CD4-positive, alpha-beta memory T cell (primary cell): ENCODE measurements at places on chromosomes 11 and 22.

- no peak for DNase-seq
Observed at GRCh38 chr11:84686716-84687115, 940.4 kb downstream of the DLG2 start.

DNA sequence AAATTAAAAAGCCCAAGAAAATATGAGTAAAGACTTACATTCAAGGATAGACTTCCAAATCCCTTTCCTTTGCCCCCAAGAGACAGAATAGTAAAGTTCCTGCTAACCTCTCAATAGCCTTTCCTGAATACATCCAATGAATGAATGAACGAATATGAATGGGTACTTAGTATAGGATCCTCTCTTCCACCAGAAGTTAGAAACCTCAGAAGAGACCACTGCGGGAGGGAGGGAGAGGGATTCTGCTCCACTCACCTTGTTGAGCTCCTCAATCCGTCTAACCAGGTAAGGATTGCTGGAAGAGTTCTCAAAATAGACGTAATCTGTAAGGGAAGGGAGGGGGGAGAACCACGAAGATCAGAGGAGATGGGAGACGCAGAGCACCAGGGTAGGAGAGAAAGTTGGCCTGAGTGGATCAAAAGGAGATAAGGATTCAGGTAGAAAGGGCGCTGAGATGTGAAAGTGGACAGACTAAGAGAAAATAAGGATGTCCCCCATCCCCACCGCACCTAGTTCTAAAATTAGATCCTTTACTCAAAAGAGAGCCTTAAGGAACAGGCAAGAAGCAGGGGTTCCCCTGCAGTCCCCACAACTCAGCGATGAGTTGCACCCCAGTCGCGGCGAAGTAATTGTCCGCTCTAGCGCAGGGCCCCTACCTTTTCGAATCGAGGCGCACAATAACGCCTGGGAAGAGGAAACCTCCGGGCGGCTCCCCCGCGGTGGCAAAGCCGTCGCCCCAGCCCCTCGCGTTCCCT, 1.1 kb downstream of the MTA2 start:
- DNase-seq = peak; percentile 46

GRCh38 chr11:256952-257737, 20.4 kb downstream of the PSMD13 start:
- DNase-seq = no peak

DNA sequence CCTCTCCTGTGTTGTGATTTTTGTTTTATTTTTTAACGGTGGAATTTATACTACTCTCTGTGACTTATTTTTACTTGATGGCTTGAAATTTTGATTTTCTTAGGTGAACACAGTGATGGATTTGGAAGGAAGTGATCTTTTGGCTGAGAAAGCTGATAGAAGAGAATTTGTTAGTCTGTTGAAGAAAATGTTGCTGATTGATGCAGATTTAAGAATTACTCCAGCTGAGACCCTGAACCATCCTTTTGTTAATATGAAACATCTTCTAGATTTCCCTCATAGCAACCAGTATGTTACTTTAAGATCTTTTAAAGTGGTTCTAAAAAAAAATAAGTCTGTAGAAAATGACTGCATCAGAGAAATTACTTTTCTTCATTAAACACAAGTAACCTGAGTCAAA, 82.1 kb downstream of the HIPK3 start:
- no peak for DNase-seq

GRCh38 chr11:34337016-34337415, 20.8 kb downstream of the ABTB2 start:
- DNase-seq = no peak

GRCh38 chr22:27660306-27660705, 141.2 kb downstream of the MN1 start:
- DNase-seq = no peak

GRCh38 chr11:898540-899190, 11.9 kb downstream of the CHID1 start:
- DNase-seq = no peak

DNA sequence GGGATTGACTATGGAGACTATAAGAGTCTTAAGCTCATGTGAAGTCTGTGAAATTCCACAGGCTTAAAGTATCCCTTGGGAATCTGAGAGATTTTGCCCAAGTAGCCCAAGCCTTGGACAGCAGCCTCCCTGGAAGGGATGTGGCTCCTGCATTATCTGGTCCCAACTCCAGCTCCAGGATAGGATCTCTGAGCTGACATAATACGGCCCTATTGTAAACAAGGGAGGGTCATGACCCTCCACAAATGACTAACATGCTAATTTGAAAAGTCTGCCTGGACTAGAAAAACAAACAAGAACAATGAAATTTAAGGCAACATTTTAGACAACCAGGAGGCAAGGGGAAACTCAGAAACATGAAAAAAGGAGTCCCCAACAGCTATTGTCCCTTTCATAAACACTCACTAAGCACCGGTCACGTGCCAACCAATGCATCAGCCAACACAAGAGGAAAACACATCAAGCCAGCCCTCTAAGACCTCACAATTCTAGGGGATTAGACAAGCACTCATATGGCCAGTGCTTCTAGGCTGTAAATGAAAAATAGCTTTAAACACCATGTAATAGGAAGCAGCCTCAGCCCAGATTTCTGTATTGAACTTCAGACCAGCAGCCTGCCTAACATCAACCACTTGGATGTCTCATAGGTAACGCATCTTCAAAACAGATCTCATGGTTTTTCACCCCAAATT, 101.2 kb upstream of the TIMP3 start:
- DNase-seq = no peak

- DNase-seq = no peak
Observed at GRCh38 chr22:43126501-43127165, 16.1 kb downstream of the BIK start.

DNA sequence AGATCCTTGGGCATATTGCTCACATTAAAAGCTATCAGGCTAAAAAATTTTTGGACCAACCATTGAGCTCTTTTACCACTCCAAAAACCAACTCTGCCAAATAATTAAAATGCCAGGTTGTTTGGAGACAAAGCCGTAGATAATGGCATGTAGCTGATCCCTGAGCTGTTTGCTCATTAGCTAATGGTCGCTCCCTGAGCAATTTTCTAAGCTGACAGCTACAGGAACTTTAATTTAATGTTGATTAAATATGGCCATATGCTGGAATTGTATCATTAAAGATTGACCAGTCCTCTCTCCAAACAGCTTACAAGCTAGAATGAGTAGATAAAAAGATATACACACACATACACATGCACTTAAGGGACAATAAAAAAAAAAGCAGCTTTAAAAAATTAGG, 216.2 kb upstream of the ARHGAP20 start:
- DNase-seq = no peak

DNA sequence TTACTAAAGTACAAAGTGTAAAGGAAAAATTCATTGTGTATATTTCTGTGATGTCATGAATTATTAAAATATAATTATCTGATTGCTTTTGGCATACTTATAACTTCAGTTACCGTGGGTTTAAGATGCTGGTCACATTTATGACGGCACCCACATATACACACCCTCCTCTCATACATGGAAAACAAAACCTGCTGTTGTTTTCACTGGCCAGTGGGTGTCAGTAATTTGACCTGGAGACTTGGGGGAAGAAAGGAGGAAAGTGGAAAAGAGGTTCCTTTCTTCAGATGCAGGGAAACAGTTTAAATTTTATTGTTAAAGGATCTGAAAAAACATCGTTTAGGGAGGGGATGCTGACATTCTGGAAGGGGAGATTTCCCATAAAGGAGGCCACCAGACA, 742 bp upstream of the BBOX1 start:
- no peak for DNase-seq

- no peak for DNase-seq
Observed at GRCh38 chr11:59866397-59866796, at the start of gene TCN1. TSS of gene TCN1 (minus strand) at chr11:59866487. CDS start at chr11:59866470, 17 bp downstream.

DNA sequence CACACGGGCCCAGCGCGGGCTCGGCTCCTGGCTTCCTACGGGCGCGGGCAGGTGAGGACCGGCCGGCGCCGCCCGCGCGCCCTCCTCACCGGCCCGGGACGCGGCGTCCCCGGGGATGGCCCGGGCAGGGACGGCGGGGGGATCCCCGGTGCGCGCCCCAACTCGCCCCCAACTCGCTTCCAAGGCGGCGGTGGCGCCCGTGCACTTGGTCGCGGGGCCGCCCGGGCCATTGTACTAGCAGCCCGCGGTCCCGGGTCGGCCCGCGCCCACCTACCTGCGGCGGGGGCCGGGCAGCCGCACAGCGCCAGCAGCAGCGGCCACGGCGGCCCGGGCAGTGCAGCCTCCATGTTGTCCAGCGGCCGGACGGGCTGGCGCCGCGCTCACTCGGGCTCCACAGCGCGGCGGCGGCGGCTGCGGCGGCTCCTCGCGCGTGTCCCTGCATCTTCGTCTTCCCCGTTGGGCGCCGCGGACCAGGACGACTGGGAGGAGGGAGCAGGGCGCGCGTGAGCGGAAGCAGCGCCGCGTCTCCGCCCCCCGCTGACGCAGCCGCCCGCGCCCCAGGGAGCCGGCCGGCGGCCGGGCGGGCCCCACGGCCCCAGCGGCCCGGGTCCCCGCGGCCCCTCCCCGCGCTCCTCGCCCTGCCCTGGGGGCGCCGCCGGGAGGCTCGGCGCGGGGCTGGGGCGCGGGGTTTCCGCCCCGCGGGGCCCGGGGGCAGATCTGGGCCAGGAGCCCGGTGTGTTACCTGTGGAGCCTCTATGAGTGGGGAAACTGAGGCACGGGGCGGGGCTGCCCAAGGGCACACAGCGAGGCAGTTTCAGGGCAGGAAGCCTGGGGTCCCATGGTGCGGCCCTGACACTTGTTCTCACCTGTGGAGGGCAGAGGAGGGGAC, 159.3 kb upstream of the GRK3 start:
- peak; percentile 64 for DNase-seq

- no peak for DNase-seq
Observed at GRCh38 chr11:1059759-1060158, 14.9 kb upstream of the MUC2 start.

DNA sequence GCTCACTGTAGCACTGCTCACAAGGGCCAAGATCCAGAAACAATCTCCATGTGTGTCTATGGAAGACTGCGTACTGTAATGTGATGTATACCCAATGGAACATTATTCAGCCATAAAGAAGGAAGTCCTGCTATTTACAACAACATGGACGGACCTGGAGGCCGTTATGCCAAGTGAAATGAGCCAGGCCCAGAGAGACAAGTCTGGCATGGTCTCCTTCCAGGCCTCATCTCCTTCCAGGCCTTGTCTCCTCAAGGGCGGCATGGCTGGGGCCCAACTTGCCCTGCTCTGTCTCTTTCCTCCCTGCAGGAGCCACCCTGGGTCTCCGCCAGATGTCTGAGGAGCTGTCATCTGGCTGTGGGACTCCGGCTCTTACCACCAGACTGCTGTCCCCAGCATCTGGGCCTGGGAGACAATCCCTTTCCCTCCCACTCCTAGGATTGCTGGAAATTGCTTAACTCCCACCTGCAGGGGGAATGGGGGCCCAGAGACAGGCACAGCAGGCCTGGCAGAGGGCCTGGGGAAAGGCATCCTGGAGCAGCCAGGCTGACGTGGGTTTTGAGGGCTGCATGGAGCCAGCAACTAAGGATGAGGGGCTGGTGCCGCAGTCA, 1326.6 kb downstream of the TBC1D22A start:
- DNase-seq = no peak

GRCh38 chr11:3835751-3836150, 5.0 kb downstream of the RHOG start:
- no peak for DNase-seq

- DNase-seq = no peak
Observed at GRCh38 chr11:15800111-15800800, 556.1 kb downstream of the SOX6 start.

DNA sequence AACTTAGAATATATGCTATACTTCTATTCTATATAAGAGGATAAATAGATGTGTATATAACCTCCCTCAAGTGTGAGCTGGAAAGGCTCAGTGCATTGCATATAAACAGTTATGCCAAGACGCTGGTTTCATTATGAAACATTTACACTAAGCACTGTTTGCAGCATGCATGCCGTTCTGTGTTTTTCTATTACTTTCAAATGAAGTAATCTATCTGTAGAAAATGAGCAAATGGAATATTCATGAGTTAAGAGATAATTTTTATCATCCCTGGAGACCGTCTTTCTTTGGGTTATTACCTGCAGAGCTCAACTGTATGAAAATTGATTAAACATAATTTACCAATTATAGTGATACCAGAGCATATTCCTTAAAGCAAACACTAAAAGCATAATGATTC, 925.7 kb upstream of the CCDC90B start:
- no peak for DNase-seq

- no peak for DNase-seq
Observed at GRCh38 chr22:44355716-44356070, 42.9 kb upstream of the SHISAL1 start.

GRCh38 chr22:27134315-27134701, 476.9 kb downstream of the MIAT start:
- no peak for DNase-seq

- no peak for DNase-seq
Observed at GRCh38 chr11:97430877-97431276, 1041.1 kb downstream of the JRKL start.

GRCh38 chr11:112297248-112297866, 36.7 kb upstream of the PLET1 start:
- DNase-seq = peak; percentile 18

DNA sequence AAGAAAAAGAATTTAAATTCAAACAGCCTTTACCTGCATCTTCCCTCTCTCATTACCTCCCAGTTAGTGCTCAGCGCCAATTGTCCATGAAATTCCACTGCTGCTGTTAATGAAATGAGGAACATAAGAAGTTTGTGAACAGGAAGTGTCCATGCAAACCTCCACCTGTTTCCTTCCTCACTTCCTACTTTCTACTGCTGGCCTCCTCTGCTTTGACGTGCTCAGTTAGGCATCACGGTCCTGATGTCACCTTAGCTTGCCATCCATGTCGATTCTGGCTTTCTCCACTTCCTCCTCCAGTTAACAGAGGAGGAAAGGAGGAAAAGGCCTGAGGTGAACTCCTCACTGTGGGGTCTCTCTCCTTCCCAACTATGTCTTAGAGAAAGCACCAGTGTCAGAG, 26.9 kb upstream of the HTR3A start:
- DNase-seq = no peak

GRCh38 chr22:37182101-37182948, 5.7 kb downstream of the C1QTNF6 start:
- DNase-seq = no peak

- DNase-seq = no peak
Observed at GRCh38 chr11:75356613-75357012, 5.2 kb upstream of the ARRB1 start.

DNA sequence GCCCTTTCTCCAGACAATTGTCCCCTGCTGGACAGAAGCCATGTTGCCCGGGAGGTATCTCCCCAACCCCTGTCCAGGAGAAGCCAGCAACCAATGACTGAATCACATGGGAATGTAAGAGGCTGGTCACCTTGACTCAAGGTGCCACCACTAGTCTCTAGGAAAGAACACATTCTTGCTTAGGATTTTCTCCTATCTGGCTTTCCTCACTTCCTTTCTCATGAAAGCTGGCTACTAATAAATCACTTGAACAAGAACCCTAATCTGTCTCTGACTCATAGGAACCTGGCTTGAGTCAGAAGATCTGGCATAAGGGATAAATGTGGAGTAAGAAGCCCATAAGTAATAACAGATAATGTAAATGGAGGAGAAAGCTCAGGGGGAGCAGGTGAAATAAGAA, 101.4 kb upstream of the C11orf87 start:
- DNase-seq = no peak
